ENCODE measurements at places on chromosomes 2 and 18.
A peak's percentile ranks its signal among the peaks of the same experiment; 100 is the strongest.

DNA sequence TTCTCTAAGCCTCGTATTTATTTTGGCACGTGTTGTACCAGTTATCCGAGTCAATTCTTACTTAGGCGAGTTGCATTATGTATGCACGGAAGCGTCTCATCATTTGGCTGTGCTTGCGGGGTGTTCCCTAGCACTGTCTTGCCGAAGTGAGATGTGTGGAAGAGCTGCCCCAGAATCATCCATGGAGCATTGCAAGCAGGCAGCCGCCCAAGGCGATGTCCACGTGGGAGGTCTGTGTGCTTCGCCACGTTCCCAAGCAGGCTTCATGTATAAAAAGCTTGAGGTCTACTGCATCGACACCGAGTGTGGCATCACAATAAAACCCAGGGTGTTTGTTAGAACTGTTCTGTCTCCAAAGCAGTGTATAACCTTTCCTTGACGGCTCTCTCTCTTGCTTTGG is 849.9 kb downstream of the DCDC2C start:
- no peak for DNase-seq

DNA sequence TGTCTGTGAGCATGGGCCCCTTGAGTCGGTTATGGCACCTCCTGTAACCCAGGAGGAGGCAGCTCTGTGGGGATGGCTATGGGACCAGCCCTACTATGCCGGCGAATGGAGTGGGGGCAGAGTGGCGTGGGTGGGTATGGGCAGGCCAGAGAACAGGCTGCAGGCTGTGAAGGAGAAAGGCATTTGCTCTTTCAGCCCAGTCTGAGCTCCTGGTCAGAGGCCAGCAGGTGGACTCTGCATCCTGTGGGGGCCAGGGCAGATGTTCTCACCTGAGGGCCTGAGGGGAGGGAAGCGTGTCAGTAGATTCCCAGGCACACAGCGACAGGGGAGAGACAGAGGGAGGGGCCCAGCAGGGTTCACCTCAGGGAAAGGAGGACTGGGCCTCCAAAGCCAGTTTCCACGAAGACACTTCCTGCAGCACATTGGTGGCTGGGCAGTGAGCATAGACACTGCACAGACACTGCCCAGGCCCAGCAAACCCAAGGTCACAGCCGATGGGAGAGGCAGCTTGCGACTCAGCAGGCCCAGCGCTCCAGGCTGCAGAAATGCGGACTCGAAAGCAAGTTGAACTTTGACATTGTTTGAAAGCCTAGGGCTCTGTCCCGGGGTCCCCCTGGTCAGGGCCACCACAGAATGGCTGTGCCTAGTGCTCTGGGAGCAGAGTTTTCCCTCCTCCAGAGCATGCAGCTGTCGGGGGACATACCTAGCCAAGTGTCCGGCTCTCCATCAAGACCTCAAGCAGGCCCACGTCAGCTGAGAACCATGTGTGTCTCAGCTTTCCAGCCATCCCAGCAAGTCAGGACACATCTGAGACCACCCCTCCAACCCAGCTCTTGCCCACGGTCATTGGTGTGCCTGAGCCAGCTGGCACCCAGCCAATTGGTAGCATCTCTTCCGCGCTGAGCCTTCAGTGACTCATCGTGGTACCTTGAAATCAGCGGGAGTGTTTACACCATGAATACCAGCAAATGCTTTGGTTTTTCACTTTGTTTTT is 53.8 kb downstream of the TGOLN2 start:
- DNase-seq = peak; percentile 10

DNA sequence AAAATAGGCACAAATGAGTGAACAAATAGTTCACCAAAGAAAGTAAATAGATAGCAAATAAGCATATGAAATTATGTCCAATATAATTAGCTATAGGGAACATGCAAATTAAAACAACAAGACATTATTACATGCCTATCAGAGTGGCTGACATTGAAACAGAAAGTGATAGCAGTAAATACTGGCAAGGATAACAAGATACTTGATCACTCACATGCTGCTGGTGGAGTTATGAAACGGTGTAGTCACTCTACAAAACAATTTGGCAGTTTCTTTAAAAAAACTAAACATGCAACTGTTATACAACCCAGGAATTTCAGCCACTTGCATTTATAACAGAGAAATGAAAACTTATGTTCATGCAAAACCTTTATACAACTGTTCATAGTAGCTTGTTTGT is 439.2 kb upstream of the ACVR2A start:
- DNase-seq = no peak

DNA sequence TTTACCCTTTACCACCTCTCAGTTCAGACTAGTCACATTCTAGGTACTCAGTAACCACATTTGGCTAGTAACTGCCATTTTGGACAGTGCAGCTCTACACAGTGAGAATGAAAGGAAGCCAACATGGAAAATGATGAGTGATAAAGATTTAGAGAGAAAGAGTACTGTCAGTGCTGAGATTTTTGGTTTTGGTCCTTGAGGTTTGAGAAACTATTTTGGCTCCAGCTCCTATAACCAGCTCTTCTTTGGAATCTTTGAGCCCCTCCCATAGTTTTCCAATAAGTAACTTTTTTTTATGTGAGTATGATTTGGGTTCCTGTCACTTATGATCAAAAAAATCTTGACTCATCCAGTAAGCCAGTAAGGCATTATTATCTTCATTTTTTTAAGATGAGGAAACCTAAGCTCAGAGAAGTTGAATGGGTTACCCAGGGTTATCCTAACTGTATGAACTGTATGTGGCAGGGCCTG is 173.0 kb downstream of the BABAM2 start:
- no peak for DNase-seq

- DNase-seq = no peak
These were observed 57.8 kb upstream of the FAM237A start for GRCh38 chr2:206584323-206585116.

- DNase-seq = no peak
These were observed 25.0 kb downstream of the EMX1 start for GRCh38 chr2:72942293-72942692.

- DNase-seq = no peak
These were observed 480.9 kb upstream of the TMEFF2 start for GRCh38 chr2:192675681-192676080.

- DNase-seq = no peak
These were observed 79.6 kb downstream of the GAREM1 start for GRCh38 chr18:32391126-32391525.

DNA sequence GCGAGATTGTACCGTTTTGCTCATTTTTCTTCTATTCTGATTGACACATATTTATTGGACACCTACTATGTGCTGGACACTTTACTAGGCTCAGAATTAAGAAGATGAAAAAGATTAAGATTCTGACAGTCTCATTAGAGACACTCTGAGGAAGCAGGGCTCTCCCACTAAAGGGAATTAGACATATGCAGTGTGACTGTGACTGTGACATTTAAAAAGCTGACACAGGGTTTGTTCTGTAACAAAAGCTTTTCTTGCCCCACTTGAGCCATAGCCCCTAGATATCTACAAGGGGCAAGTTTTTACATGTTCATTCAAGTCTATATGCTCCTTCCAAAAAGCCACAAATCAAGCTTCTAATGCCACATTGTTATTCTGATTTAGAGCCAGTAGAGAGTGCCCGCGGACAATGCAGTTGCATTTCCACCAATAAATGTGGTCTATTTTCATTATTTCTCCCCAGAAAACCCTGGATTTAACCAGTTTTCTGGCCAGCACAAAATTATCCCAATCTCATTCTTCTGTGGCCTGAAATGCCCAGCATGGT is 9.8 kb downstream of the ARHGAP25 start:
- DNase-seq = no peak

- no peak for DNase-seq
These were observed 55.7 kb downstream of the KCNG2 start for GRCh38 chr18:79853303-79853992.

DNA sequence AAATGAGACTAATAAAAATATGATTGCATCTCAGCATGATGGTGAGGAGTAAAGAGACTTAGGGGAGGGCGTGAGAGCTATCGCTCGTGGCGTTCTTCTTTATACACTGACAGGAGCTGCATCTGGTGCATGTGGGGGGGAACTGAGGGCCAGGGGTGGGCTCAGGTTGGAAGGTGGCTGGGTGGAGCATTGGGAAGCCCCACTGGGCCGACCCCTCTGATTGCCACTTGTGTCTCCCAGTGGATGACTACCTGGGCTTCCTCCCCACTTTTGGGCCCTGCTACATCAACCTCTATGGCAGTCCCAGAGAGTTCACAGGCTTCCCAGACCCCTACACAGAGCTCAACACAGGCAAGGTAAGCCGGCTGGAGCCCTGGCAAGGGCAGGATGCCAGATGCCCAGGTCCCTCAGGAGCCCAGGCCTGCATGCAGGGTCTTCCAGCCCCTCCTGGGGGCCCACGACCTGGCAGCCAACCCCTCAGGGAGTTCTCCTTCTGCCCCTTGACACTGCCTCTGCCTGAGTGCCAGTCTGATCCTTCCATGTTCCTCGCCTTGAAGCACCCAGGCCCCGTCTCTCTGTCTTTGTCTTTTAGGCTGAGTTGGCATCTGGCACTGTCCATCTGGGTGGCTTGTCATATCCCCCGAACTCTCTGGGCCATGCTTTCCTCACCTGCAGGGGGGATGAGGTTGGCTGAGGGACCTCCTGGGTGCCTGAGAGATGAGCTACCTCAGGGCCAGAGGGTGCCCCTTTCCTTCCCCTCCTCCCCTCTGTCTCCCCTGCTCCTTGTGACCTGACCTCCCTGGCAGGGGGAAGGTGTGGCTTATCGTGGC is 97.7 kb downstream of the DYSF start:
- DNase-seq = no peak

DNA sequence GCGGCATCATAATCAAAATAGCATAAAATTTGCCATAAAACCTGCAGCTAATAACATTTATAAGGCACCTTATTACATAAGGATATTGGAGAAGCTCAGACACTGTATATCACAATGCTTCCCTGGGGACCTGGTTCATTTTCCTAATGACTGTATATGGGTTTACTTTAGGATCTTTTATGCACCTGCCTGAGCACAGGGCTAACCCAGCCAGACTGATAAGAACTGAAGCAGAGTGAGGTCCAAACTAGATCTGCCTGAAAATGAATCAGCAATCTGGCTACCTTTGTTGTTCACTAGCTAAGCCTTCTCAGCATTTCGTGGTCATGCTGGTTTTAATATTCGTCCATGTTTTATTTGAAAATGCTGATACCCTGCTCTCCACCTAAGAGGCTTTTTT is 1922.3 kb upstream of the CELF4 start:
- no peak for DNase-seq

DNA sequence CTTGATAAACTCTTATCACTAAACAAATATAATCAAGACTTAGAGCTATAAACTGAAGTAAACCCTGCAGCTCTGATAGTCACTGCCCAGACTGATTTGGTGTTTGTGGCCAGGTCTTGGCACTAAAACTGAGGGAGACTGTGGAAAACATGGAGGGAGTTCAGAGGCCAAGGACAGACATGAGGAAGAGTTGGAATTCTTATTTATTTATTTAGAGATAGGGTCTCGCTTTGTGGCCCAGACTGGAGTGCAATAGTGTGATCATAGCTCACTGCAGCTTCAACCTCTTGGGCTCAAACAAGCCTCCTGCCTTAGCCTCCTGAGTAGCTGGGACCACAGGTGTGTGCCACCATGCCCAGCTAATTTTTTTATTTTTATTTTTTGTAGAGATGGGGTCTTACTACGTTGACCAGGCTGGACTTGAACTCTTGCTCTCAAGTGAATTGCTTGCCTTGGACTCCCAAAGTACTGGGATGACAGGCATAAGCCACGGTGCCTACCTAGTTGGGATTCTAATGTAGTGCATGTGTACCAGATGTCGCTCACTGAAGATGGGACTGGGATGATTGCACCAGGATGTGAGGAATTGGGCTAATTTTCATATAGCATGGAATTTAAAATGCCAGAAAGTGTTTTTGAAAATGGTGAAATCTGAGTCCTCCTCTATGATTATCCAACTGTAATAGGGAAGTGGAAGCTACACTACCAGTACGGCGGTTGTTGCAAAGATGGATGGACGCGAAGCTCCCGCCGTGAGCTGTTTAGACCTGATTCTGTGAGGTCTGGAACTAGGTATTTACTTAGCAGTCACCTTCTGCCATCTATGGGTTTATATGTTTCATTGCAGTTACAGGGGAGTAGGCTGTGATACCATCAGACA is 52.7 kb upstream of the CTLA4 start:
- DNase-seq = peak; percentile 78

DNA sequence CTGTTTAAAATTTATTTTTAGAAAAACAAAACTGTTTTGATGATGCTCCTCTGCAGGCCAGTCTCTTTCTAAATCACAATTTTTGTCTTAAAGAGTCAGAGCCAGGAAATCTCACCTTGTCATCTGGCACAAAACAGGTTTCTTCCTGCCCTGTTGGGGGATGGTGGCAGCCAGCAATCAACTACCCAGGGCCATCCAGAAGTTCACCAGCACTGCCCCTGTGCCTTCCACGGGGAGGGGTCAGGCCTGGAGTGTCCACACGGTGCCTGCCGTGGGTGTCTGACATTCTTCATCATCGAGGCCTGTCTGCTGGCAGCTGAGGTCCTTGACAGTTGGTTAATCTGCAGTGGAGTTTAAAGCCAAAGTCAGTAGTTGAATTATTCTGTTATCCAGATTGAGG is 40.0 kb upstream of the BMP10 start:
- no peak for DNase-seq

GRCh38 chr2:231853105-231853504 is 66.9 kb downstream of the COPS7B start:
- DNase-seq = no peak

- no peak for DNase-seq
These were observed 36.5 kb downstream of the HNMT start for GRCh38 chr2:138000796-138001195.

DNA sequence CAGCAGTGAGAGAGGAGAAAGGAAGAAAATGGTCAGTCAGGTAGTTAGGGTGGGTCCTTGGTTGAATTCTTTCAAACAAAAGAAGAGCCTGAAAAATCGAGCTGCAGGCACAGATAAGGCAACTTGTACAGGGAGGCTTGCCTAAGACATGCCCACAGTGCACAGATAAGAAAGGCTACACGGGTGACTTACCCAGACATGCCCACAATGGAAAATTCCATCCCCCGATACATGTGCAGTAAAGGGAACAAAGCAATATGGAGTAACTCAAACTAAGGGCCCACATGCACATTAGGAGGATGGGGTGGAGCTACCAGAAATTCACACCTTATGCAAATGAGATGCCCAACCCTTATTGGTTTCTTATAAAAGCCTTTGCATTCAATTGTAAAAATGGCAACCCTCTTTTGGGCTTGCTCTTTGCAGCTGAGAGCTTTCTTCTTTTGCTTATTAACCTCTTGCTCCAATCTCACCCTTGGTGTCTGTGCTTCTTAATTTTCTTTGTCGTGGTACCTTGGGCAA is 110.3 kb upstream of the RMP24 start:
- DNase-seq = no peak

GRCh38 chr2:99960790-99961189 is 181.6 kb downstream of the AFF3 start:
- no peak for DNase-seq

DNA sequence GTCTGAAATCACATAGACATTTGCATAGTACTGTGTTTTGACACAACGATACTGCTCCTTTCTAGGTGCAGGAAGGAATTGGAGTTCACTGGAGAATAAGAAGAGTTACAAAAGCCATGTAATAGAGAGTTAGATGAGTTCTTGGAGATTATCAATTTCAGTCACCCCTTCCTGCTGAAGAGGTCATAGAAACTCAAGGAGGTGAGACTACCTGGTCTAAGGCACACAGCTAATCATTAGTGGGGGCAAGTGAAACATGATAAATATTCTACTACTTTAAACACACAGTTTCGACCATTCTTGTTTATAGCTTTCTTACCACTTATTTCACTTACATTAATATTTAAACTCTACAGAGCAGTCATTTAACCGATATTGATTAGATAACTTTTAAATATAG is 286.9 kb upstream of the NXPH2 start:
- DNase-seq = no peak
